Transverse colon (tissue), 4 donors: ENCODE measurements at places on chromosomes 2 and 18. TPM values are rescaled to one million over a fixed set of nuclear protein-coding genes. Genes with fewer than 3 reads are reported as not detected.

The RAB11FIP5 gene
- 22.7 TPM for total RNA-seq

The CHRND gene
- not detected for total RNA-seq

The SLC14A1 gene
- 0.75 TPM for total RNA-seq

The LIPG gene
- 5.2 TPM for total RNA-seq

The XDH gene
- 28.1 TPM for total RNA-seq

The RASGRP3 gene
- 4.8 TPM for total RNA-seq

The TAF4B gene
- total RNA-seq, result 7.5 TPM

The EGR4 gene
- not detected for total RNA-seq

The LINC00305 gene
- total RNA-seq, result not detected

The PSMA8 gene
- not detected for total RNA-seq

The RTP5 gene
- not detected for total RNA-seq

The MRPS9 gene
- total RNA-seq, result 20.2 TPM

The SLC66A3 gene
- 37.6 TPM for total RNA-seq

The BCL2 gene
- total RNA-seq, result 34.8 TPM

The NT5DC4 gene
- not detected for total RNA-seq

The STK17B gene
- total RNA-seq, result 79.7 TPM

The ANKRD23 gene
- total RNA-seq, result 22.7 TPM

The RNF125 gene
- 9.2 TPM for total RNA-seq
